Spleen (tissue), 13 donors: ENCODE measurements at places on chromosomes 11 and 22. TPM values are rescaled to one million over a fixed set of nuclear protein-coding genes. Genes with fewer than 3 reads are reported as not detected.
A peak's percentile ranks its signal among the peaks of the same experiment; 100 is the strongest.

Gene NADSYN1
- 112 TPM for total RNA-seq

Gene CDHR5
- not detected for total RNA-seq

DNA sequence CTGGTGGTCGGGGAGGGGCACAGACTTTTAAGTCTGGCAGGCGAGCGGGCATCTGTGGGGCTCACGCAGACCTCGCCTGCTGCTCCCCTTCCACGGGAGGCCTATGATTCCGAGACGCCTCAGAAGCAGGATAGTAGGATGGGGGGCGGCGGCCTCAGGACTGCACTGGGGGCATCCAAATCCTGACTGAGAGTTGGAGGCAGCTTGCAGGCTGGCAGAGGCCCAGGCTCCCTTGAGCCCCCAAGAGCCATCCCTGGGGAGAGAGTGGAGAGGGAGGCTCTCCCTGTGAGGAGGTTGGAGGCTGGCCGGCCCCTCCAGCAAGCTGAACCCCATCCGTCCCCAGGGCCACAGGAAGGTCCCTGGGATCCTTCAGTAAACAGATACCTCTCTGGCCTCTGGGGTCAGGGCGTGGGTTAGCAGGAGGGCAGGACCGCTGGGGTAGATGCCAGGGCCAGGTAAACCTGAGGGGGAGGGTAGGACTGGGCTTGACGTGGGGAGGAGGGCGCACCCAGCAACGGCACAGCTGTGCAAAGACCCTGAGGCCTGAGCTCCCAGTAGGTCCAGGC lies 33.3 kb downstream of the SBF1 start:
- peaks cover 27% of the 10 kb centered on the region for H3K4me1 ChIP-seq
- H3K4me3 ChIP-seq, result no peak overlapping the region
- no peak overlapping the region for H3K27ac ChIP-seq
- H3K27me3 ChIP-seq, result no peaks in the 10 kb centered on the region

- H3K4me1 ChIP-seq, result no peaks in the 10 kb centered on the region
- no peaks in the 10 kb centered on the region for H3K36me3 ChIP-seq
- no peak overlapping the region for H3K27ac ChIP-seq
- peak; percentile 41 for DNase-seq
Observed at GRCh38 chr11:119806064-119806915, 77.3 kb upstream of the NECTIN1 start.

- H3K27ac ChIP-seq, result no peak within 1 kb of the TSS
- DNase-seq, result no peak
- no peaks in the 10 kb centered on the region for H3K4me1 ChIP-seq
- no peaks in the 10 kb centered on the region for H3K36me3 ChIP-seq
Observed at GRCh38 chr22:23579870-23580575, at the start of gene IGLL1. Gene IGLL1, minus strand, starts transcription at chr22:23580290. Its CDS starts 100 bp downstream, at chr22:23580190.

- peaks cover 3% of the 10 kb centered on the region for H3K4me1 ChIP-seq
- H3K27ac ChIP-seq, result no peak overlapping the region
- no peak for DNase-seq
- no peaks in the 10 kb centered on the region for H3K36me3 ChIP-seq
- H3K27me3 ChIP-seq, result peaks cover 100% of the 10 kb centered on the region
- H3K4me3 ChIP-seq, result no peak overlapping the region
Observed at GRCh38 chr11:64713016-64713707, 9.8 kb downstream of the NRXN2 start.

DNA sequence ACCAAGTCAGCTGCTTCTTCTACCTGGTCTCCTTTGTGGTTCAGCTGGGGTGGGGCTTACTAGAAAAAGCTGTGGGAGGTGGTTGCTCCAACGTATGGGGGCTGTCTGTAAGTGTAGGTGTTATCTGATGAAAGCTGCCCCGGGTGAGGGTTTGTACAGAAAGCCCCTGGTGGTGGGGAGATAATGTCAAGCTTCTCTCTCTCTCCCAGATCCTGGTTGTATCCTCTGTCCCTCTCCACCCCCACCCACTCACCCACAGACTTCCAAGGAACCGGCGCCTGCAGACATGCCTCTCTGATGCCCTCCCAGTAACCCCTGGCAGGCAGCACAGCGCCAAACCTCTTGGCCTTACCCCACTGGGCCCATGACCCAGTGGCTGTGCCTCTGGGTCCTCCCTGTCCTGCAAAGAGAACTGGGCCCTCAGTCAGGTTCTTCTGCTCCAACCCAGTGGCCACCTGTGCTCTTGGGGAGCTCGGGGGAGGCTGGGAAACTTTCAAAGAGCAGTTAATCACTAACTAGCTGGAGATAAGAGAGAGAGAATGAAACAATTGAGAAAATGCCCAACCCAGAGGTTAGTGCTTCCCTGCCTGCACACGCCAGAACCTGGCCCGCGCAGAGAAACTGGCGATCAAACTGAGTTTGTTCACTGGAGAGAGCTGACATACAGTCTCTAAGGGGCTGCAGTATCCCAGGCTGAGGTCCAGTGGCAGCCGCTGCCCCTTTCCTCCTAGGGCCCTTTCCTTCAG lies 20.4 kb upstream of the EHF start:
- H3K27ac ChIP-seq, result no peak overlapping the region
- no peaks in the 10 kb centered on the region for H3K4me1 ChIP-seq
- no peak for DNase-seq
- no peak overlapping the region for H3K4me3 ChIP-seq
- H3K36me3 ChIP-seq, result no peaks in the 10 kb centered on the region

- H3K36me3 ChIP-seq, result no peaks in the 10 kb centered on the region
- no peak overlapping the region for H3K27ac ChIP-seq
- H3K27me3 ChIP-seq, result no peaks in the 10 kb centered on the region
Observed at GRCh38 chr11:72781313-72782080, 12.3 kb downstream of the STARD10 start.

- H3K27me3 ChIP-seq, result no peaks in the 10 kb centered on the region
- no peak overlapping the region for H3K27ac ChIP-seq
- no peaks in the 10 kb centered on the region for H3K4me1 ChIP-seq
- H3K4me3 ChIP-seq, result no peak overlapping the region
- no peak for DNase-seq
- H3K36me3 ChIP-seq, result peaks cover 27% of the 10 kb centered on the region
Observed at GRCh38 chr11:77710358-77710757, 72.8 kb upstream of the CLNS1A start.

DNA sequence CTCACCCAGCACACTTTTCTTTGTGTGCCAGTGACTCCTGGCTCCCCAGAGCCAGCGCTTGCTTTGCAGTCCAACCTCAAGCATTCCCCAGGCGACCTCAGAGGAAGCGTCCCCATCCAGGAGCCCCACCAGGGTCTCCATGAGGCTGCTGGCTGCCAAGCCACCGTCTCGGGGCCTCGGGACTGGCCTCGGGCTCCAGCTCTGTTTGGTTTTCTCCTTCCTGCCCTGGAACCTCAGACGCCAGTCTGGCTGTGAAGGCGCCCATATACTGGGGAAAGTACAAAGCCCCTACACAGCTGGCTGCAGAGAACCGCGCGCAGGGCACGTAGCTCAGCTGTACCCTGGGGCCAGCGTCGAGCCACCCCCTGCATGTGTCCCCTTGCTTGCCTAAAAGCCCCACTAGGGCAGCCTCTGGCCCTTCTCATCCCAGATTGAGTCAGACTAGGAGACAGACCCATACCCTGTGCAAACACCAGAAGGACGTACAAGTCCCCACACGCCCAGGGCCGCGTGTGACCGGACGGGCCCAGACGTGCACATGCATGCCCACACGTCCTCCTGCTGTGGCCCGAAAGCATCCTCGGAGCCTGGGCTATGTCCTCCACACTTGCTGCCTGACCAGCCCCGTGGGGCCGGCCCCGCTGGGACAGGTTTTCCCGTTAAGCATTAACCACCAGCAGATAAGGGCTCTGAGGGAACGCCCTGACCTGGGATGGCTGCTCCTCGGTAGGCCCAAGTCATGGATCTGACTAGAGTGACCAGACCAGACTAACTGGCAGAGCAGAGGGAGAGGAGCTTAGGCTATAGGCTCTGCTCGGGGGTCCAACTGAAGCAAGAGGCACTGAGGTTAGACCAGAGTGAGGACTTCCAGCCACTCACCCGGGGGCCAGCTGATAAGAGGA lies 4.2 kb upstream of the SYT8 start:
- H3K27me3 ChIP-seq, result peaks cover 53% of the 10 kb centered on the region
- peak; percentile 65 for DNase-seq
- H3K4me1 ChIP-seq, result peaks cover 8% of the 10 kb centered on the region
- no peaks in the 10 kb centered on the region for H3K36me3 ChIP-seq

GRCh38 chr11:14149683-14150082 lies 187.2 kb downstream of the SPON1 start:
- no peak overlapping the region for H3K27ac ChIP-seq
- no peaks in the 10 kb centered on the region for H3K27me3 ChIP-seq
- no peaks in the 10 kb centered on the region for H3K36me3 ChIP-seq
- no peak overlapping the region for H3K4me3 ChIP-seq
- DNase-seq, result no peak

GRCh38 chr22:37300551-37301017 lies 18.3 kb downstream of the CYTH4 start:
- no peak overlapping the region for H3K4me3 ChIP-seq
- no peak for DNase-seq
- H3K4me1 ChIP-seq, result peaks cover 27% of the 10 kb centered on the region
- peak overlapping the region; percentile 58 for H3K27ac ChIP-seq
- H3K36me3 ChIP-seq, result no peaks in the 10 kb centered on the region
